ENCODE measurements at places on chromosomes 1 and 21. TPM values are rescaled to one million over a fixed set of nuclear protein-coding genes. Genes with fewer than 3 reads are reported as not detected.
A peak's percentile ranks its signal among the peaks of the same experiment; 100 is the strongest.

The RXFP4 gene
- not detected for total RNA-seq

The CENPF gene
- total RNA-seq, result 0.67 TPM

The STRIP1 gene
- 102 TPM for total RNA-seq

The SGIP1 gene
- total RNA-seq, result 2.9 TPM

The DHCR24 gene
- total RNA-seq, result 10.8 TPM

The IGFN1 gene
- total RNA-seq, result not detected

The SERPINC1 gene
- not detected for total RNA-seq

The TMEM52 gene
- not detected for total RNA-seq

The MPZ gene
- total RNA-seq, result 2.2 TPM

- DNase-seq, result peak; percentile 71
These were observed 5.7 kb downstream of the AHDC1 start for GRCh38 chr1:27598295-27598687.

DNA sequence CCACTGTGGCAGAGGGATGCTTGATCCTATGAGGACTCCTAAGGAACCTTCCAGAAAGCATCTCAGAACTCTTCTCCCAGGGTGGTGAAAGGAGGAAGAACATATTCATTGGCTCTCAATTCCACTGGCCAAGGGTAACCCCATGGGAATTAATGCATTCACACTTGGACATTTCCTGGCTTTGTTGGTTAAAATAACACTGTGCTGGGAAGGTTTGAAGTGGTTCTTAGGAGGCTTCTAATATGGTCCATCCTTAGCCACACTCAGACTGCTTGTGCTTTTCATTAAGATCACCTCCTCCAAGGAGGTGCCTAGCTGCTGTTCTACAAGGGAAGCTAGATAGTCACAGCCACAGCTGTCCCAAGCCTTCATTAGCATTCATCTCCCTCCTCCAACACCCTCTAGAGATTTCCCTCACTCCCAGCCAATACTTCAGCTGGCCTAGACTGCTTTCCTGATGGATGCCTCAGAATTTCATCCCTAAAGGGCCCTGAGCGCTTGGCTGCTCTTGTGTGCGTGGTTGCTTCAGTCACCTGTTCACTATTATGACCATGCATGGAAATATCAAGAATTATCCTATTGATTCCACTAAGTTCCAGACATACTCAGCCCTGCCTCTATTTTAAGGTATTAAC, 544.4 kb downstream of the PLPP3 start:
- DNase-seq, result no peak

DNA sequence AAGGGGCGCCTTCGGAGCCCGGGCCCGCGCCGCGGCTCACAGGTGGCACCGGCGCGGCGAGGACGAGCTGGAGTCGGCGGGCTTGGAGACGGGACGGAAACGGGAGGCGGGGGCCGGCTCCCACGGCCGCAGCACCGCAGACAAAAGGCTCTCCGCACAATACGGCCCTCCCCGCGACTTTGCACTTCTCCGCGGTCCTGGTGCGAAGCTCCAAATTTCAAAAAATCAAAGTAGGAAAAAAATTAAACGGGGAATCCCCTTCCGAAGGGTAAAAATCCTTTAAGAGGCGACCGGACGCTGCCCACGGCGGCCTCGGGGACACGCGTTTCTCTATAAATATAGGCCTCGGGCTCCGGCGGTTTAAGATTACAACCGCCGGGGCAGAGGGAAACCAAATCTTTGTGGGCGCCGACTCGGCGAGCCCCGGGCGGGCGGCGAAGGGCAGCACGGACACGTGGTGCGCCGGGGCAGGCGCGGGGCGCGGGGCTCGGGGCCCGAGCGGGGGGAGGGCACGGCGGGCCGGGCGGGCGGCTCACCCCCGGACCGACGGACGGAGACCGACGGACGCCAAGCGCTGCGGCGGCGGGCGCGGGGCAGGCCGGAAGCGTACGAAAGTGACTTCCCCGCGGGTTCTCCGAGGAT, 453 bp downstream of the PABPC4 start:
- no peak for DNase-seq

GRCh38 chr1:106798991-106799390, 257.5 kb upstream of the PRMT6 start:
- no peak for DNase-seq

DNA sequence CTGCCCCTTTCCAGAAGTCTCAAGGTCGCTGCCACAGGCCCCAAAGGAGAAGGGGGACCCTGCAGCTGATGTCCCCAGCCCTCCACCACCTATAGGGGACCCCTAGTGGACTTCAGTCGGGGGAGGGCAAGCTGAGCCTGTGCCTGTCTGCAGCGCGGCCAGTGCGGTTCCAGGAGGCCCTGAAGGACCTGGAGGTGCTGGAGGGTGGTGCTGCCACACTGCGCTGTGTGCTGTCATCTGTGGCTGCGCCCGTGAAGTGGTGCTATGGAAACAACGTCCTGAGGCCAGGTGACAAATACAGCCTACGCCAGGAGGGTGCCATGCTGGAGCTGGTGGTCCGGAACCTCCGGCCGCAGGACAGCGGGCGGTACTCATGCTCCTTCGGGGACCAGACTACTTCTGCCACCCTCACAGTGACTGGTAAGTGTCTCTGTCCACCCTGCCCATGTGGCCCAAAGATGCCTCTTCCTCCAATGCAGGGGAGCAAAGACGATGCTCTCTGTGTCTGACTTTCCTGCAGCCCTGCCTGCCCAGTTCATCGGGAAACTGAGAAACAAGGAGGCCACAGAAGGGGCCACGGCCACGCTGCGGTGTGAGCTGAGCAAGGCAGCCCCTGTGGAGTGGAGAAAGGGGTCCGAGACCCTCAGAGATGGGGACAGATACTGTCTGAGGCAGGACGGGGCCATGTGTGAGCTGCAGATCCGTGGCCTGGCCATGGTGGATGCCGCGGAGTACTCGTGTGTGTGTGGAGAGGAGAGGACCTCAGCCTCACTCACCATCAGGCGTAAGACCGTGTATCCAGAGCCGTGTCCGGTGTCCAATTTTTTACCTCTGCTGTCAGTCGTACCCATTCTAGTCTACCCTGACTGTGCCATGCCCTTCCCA, 79.9 kb downstream of the OBSCN start:
- no peak for DNase-seq

DNA sequence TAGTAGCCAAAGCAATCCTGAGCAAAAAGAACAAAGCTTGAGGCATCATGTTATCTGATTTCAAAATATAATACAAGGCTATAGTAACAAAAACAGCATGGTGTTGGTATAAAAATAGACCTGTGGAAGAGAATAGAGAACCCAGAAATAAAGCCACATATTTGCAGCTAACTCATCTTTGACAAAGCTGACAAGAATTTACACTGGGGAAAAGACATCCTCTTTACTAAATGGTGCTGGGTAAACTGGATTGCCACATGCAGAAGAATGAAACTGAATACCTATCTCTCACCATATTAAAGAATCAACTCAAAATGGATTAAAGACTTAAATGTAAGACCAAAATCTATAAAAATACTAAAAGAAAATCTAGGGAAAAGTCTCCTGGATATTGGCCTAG, 59.5 kb upstream of the CD55 start:
- DNase-seq, result no peak

- DNase-seq, result no peak
These were observed 10.1 kb downstream of the ZZZ3 start for GRCh38 chr1:77672374-77672773.

GRCh38 chr21:27219068-27219467, 252.2 kb upstream of the ADAMTS5 start:
- DNase-seq, result no peak

DNA sequence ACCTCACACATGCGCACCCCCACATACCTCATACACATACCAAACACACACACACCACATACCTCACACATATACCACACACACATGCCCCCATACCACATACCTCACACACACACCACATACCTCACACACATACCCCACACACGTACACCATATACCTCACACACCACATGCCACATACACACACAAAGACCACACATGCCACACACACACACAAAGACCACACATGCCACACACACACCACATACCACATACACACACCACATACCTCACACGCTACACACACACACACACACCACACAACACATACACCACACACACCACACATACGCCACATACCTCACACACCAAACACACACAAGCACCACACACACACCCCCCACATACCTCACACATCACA, 30.0 kb downstream of the HIVEP3 start:
- no peak for DNase-seq

DNA sequence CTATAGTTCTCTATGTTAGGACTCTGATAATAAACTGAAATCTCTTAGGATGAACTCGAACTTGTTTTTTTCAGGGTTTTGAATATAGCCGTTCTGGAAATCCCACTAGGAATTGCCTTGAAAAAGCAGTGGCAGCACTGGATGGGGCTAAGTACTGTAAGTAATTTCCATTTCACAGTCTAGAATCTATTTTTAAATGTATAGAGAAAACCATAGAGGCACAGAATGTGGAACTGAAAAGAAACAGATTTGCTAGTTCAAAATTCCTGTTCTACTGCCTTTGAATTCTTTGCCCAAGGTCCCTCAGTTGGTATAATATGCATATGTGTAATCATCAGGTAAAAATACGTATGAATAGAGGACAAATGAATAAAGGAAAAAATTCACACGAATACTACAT, 4.8 kb downstream of the CTH start:
- DNase-seq, result no peak

DNA sequence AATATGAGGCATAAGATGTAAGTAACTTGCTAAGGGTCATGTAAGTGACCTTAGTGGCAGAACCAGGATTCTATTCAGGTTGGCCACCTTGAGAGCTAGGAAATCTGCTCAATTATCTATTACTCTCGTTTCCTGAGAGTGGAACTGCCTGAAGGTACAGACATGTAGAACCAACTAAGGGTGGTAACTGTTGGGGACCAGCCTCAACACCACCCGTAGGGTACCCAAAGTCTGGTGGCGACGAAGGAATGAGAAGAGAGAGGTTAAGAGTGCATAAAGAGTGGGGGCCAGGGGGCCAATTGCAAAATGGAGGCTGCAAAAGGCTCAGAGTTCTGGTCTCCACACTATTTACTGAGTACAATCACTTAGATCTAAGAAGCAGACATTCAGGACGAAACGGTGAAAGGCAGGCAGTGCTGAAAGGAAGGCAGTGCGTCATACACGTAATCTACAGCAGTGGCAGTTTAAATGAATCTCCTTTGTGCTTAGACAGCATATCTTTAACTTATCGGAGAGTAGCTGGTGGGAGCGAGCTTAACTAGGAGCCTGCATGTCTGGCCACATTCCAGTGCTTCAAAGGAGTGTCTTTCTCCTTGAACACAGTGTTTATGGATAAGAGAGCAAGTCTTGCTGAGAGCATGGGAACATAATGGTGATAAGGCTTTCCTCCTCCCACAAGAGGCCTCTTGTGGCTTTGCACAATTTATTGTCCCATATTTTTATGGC, 25.0 kb downstream of the SRSF4 start:
- DNase-seq, result no peak

- DNase-seq, result no peak
These were observed 11.6 kb upstream of the EPB41 start for GRCh38 chr1:28902738-28903137.

DNA sequence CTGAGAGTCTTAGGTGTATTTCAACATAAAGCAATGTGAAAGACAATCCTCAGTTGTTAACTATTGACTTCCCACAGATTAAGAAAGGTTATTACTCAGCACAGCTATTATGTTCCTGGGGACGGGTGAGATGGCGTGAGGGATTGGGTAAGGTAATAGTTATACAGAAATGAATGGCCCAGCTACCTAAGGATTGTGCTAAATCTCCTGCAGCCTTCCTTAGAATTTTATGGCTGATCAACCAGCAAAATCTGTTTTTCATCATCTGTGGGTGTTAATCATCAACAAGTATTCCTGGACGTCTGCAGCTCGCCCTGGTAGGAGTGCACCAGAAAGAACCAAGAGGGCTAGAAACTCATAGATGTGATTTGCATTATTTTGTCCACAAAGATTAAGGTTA, 146.0 kb upstream of the IVNS1ABP start:
- DNase-seq, result no peak

DNA sequence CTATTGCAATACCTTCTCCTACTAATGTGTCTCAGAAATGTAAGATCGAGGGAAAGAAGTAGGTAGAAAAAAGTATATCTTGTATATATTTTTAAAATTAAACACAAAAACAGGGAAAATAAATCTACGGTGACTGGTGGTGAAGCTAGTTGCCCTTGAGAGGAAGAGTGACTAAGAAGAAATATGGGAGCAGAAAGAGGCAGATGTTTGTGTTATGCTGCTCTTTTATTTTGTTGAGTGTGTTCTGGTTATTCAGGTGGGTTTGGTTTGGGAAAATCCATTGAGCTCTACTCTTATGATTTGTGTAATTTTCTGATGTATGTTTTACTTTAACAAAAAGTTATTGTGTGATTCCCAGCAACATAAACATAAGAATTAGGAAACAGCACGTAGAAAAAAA, 444.9 kb upstream of the B3GALT2 start:
- no peak for DNase-seq

DNA sequence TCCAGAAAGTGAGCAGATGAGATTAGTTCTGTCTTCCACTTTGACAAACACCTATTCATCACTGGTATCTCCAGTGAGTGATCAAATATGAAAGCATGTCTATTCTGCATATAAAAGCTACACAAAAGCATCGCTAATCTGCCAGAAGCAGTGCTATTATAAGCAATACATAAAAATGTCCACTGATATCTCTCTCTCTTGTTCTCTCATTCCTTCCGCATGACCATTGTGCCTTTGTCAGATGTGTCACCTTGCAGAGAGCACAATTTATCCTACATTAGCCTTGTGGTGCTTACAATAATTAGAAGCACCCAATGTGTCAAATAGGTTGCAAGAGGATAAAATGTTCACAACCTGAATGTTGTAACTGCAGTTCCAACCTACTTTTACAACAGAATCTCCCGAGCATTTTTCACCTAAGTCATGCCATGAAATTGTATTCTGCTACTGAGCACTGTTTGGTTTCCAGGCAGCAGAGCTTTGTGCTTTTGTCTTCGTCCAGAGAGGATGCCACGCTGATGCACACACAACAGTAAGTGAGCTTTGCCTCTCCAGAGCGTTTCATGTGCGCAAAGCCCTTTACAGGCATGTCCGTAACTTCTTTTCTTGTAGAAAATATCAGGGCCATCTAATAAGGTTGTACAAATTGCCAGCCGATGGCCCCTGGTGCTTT, 198.7 kb upstream of the PLD5 start:
- no peak for DNase-seq

DNA sequence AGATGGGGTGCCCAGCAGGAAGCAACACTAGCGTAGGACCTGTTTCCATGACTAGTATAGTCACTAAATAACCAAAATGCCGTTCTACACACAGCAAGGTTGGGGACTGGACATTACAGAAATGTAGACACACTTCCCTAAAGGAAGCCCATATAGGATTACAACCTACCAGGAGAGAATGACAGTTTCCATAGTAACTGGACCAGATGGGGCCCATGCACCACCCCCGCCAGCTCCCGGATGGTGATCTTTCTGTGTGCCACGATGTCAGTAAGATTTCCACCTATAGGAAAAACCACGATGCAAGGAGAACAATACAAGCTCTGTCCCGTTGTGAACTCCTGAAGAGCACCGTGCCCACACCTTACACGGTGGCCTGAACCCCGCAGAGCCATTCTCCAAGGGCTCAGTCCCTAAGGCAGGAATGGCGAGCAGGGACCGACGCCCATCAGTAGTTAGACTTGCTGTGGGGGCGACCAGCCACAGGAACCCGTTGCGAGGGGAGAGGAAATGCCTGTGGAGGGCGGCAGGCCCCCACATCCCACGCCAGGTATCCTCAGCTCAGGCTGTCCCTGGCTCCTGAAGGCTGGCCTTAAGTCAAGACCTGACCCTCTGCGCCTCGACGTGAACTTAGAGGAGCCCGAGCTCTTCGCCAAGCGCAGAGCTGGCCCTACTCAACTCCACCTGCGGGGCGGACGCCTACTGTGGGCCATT, 13.6 kb upstream of the CEP85 start:
- no peak for DNase-seq

Measured in uterus (tissue), 4 donors.